ENCODE measurements at places on chromosomes 2 and 18.

DNA sequence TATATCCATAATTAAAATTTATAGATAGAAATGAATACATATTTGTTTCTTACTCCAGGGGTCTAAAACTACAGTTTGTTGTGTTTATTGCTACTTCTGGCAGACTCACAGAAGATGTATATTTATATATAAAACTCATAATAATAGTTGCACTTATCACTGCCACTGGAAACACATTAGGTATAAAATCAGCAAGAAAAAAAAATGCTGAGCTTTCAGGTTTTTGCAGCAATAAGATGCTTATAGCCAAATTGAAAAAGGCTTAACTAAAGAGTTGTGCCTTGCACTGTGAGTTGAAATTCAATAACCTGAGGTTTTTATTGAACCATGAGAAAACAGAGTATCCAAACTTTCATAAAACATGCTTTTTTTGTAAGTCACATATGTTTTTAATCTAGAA, 623.9 kb upstream of the CRIM1 start:
- no peak for DNase-seq

DNA sequence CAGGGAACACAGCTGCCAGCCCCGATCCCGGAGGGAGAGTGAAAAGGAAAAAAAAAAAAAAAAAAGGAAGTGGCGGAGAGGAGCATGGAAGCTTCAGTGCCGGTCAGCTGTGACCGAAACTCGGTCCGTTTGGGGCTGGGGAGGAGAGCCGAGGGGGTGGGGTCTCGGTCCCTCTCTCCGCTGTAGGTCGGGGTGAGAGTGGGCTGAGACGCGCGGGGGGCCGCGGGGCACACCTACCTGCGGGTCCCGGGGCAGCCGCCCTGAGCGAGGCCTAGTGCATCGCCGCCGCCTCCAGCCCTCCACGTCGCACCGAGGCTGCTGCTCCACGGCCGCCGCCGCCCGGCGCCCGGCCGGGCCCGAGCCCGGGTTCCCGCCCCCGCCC, 536 bp downstream of the VPS54 start:
- DNase-seq: peak; percentile 77

DNA sequence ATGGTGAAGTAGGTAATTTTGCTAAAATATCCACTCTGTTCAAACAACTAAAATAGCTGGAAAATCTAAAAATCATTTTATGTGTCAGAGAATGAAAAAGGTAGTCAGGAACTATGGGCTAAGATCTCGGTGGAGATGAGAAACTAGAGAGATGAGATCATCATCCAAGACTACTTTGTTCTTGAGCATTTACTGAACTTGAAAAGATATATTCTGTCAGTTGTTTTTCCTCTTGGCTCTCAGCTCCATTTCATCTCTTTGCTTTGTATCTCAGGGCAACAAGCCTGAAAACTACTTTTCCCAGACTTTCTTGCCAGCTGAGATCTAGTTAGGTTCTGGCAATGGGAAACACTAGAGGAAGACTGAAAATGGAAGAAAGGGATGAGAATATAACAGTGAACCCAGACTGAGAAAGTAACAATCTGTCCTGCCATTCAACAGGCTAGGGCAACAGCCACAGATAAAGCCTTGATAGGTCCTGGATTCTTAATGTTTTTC, 346.2 kb upstream of the MEX3C start:
- DNase-seq: no peak

- DNase-seq: no peak
Observed at GRCh38 chr2:39497082-39497801, 60.2 kb upstream of the MAP4K3 start.

GRCh38 chr2:65382776-65383357, 49.5 kb downstream of the SPRED2 start:
- DNase-seq: no peak

DNA sequence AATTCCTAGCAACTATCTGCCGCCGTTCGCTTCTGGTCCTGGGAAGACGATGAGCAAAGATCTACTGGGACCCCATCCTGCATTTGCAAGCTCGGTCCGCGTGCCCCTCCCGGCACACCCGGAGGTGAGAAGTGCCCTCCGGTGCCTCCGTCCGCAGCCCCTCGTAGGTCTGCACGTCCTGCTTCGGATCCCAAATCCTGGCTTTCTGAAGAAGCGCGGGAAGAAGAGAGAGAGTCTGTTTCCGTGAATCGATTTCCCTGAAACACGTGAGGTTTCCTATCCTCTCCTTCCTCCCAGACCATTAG, 5.0 kb upstream of the OSR1 start:
- no peak for DNase-seq

- no peak for DNase-seq
Observed at GRCh38 chr2:163659224-163659623, 76.6 kb downstream of the FIGN start.

GRCh38 chr2:170354388-170354787, 176.4 kb downstream of the MYO3B start:
- DNase-seq: peak; percentile 12

DNA sequence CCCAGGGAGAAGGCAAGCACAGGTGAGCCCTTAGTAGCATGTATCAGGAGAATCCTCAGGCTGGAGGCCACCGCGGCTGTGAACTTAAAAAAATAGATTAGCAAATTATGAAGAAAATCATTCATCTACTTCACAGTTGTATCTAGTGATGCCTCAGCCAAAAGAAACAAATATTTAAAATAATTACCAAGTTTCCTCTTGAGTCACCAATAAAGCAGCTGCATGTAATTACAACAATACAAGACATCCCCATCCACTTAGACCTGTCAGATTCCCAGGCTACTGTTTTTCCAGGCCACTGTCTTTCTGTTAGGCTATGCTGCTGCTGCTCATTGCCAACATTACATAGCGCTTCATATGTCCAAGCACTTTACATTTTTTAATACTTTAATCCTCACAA, 54.6 kb upstream of the PHLPP1 start:
- DNase-seq: no peak

All from Karpas-422 (cell line).